ENCODE measurements at places on chromosomes 4 and X.

DNA sequence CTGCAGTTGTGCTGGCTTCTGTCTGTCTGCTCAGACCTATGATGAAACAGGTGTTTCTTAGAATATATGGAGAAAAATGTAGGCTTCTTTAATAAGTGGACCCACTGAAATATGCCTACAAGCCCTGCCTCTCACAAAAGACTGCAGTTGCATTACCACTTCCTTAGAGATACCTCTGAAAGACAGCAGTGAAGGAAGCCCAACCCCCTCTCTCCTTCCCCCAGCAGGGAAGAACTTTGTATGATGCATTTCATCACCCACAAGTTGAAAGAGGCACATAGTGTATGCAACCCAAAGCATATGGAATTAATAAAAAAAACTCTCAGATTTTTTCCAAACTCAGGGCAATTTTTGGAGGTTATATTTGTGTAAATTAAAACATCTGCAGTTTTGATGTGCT is 916.7 kb downstream of the TECRL start:
- DNase-seq = no peak

DNA sequence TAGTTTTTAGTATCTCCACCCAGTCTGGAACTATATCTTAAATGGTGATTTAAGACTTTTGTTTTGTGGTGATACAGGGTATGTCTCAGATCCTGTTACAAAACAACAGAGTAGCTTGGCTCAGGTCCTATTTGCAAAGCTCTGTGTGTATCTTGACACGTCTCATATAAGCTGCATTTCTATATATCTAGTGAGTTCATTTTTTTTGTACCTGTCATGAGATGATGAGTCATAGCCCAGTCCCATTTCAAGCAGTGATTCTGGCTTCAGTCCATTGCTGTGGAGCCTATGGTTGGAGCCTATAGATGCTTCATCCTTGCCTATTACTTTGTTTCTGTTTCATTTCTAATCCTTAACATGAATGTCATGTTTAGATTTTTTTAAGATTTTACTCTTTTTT is 23.0 kb downstream of the GRXCR1 start:
- no peak for DNase-seq

DNA sequence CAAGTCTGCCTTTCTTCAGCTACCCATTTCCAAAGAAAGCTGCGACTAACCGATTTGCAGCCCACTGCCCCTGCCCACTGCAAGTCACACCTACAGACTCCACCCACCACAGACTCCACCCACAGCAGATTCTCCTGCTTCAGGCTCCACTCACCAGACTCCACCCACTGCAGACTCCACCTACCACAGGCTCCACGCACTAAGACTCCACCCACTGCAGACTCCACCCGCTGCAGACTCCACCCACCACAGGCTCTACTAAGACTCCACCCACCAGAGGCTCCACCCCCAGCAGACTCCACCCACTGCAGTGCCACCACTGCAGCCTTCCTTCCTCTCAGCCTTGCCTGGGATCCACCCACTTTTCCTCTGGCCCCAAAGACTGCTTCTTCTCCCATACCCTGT is 41.3 kb downstream of the ABLIM2 start:
- peak; percentile 23 for DNase-seq

- peak; percentile 32 for DNase-seq
Observed at GRCh38 chrX:151359931-151360871, 36.8 kb upstream of the VMA21 start.

- no peak for DNase-seq
Observed at GRCh38 chr4:153771046-153771445, 11.2 kb upstream of the RNF175 start.

GRCh38 chr4:123415977-123416376 is 19.4 kb downstream of the SPRY1 start:
- peak; percentile 20 for DNase-seq

DNA sequence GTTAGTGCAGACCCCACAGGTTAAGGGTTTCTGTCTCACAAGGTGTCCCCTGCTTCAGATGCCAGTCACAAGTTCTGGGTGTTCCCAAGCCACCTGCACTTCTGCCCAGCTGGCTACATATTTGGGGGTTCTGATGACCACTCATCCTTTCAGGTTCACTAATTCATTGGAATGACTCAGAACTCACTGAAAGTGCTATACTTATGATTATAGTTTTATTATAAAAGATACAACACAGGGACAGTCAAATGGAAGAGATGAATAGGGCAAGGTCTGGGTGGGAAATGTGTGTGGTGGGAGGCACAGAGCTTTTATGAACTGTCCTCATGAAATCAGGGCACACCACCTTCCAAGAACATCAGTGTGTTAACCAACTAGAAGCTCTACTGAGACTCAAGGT is 97.7 kb upstream of the CASK start:
- DNase-seq = no peak

Data from CD4-positive, alpha-beta T cell treated with Interleukin-12 subunit alpha and Interleukin-12 subunit beta, for 1 hour (primary cell).